ENCODE measurements at places on chromosomes 3 and 15.

DNA sequence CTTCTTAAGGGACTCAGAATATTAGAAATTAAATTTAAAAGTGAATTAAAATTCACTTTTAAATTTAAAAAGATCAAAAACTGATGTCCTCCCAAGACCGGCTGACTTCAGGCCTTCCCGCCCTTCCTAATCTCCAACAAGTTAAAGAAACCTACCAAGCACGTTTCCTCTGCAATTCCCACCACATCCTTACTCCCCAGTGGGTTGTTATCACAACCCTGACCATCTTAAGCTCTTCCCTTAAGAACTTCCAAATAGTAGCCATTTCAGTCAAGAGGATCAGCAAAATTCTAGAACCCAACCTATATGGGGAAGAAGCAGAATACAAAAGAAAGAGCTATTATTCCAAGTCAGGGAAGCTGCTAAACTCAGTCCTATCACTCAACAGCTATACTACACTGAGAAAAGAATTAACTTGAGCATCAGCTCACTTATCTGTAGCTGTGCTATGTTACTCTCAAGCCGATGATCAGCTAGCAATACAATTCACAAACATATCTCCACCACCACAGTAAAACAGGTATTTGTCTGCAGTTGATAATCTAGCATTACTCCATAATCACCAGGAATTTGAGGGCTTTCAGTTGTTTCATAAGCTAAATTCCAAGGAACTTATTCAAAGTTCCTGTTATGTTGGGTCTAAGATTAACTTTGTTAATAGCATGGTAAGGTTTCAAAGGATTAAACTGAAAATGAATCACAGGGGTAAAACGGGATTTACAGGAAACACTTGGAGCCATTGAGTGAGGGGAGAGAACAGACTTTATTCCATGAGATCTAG is 14.3 kb downstream of the ABCC5 start:
- DNase-seq: no peak

- no peak for DNase-seq
Measured at GRCh38 chr15:32877252-32878019, 159.6 kb downstream of the GREM1 start.

- DNase-seq: no peak
Measured at GRCh38 chr3:165742351-165742750, 94.9 kb downstream of the BCHE start.

DNA sequence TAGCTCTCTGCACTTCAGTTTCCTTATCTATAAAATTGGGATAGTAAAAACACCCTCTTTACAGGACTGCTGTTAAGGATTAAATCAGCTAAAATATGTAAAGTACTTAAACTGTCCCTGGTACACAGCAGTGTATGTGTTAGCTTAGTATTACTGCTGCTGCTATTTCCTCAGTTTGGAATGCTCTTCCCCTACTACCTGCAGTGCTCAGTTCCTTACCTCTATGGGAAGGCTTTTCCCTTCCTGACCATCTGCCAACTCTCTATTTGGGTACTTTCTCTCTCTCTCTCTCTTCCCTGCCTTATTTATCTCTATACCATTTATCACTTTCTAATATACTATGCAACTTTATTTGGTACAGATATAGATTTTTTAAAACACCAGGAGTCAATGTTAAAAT is 26.5 kb downstream of the KPNA4 start:
- no peak for DNase-seq

GRCh38 chr3:11401434-11401833 is 129.2 kb downstream of the ATG7 start:
- no peak for DNase-seq

- DNase-seq: no peak
Measured at GRCh38 chr15:31236184-31237042, 90.2 kb upstream of the KLF13 start.

DNA sequence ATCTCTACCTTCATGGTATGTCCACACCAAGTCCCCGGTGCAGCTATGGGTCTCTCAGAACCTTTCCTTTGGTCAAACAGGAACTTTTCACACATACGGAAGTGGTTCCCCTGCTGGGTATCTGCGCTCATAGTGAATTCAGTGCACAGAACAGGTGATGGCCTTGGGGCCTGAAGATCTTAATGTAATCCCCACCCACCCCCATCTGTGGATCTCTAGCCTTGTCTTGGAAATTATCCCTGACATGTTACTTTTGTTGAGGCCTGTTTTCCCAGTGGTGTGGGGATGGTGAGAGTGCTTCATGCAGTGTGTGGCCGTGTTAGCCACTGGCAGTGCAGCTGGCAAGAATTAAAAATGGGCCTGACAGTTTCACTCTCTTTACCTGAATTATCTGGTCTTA is 71.9 kb upstream of the MYZAP start:
- no peak for DNase-seq

DNA sequence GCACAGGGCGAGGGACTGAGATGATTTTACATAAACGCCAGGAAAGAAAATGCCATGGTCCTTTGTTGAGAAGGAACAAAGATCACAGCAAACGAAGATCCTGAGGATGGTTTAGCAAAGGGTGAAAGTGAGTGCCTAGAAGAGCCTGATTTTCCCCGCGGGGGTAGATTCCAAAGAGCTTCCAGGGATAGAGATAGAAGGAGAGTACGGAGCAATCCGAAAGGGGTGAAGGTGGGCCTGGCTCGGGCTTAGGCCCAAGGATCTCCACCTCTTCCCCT is 977 bp downstream of the CDC25A start:
- no peak for DNase-seq

GRCh38 chr15:38636597-38636996 is 72.0 kb upstream of the RASGRP1 start:
- no peak for DNase-seq

DNA sequence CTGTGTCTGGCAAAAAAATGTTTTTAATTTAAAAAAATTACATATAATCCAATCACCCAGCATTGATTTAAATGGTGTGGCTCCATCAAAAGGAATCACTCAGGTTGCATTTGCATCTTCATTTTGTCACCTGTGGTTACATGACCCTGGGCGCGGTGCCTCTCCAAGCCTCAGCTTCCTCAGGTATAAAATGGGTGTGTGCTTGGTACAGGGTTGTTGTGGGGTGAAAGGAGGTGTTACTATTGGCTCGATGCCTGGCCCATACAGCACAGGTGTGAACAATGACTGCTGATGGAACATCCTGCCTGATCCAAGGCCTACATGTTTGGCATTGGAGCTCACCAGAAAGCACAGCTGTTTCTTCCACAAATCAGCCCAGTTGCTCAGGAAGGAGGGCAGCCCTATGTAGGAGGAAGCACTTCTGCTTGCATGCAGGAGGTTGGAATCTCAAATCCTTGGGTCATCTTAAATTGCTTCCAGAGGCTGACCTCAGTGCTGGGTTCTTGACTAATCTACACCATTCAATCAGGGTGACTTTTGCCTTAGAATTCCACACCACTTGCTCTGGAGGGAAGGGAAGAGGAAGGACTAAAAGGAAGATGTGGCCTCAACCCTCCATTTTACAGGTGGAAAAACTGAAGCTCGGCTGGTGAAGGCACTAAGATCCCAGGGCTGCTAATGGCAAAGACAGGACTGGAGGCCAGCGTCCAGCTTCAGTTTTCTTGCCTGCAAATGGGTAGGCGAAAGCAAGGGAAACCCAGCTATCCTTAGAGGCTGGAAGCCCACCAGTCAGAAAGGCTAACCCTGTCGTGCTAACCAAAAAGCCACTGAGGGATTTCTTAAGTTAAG is 31.7 kb downstream of the BHLHE40 start:
- no peak for DNase-seq

DNA sequence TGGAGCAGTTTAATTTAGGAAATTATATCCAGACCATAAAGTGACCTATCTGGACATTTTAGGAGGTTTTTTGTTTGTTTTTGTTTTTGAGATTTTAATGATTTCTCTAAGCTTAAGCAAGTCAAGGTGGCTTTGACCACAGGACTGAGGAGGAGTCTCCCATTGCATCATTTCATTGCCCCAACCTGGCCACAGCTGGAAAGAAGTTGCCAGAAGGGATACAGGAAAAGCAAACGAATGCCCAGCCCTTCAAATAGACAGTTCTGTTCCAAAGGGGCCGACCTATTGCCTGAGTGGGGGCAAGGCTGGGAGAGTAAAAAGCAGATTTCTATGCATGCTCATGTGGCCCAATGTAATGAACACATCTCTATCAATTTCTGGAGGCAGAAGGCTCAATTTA is 12.0 kb upstream of the ONECUT1 start:
- DNase-seq: no peak

DNA sequence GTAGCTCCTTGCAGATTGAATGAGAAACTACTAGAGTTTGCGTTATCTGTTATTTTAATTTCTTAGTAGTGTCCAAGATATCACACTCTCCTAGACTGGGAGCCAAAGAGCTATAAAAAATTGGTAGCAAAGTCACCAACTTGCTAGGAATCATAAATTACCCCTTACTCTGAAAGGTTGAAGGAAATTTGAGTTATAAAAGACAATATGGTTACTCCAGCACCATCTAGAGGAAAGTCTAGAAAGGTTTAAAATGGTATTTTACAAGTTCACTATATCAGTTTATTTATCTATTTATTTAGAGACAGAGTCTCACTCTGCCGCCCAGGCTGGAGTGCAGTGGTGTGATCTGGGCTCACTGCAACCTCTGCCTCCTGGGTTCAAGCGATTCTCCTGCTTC is 121.6 kb downstream of the RBPMS2 start:
- no peak for DNase-seq

DNA sequence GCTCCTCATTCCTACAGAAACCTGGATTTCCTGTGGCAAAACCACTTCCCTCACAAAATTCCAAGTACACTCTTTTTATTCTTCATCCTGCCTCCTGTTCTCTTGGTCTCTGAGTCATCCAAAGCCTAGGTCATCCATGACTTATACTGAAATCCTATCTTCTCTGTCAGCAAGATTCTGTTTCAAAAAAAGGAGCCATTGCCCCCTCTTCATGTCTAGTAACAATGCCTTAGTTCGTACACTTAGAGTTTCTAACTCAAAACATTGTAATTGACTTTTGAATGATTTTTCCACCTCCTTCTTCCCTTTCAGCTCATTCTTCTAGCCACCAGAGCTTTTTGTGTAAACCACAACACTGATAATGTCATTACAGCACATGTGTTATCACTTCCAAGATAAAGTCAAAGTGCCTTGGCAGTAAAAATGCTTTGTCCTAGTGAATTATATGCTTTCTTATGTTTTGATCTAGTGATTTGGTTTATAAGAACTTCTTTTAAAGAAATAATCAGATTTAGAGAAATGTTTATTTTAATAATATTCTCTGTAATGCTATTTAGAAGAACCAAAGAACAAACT is 256.5 kb upstream of the NECTIN3 start:
- DNase-seq: peak; percentile 89

DNA sequence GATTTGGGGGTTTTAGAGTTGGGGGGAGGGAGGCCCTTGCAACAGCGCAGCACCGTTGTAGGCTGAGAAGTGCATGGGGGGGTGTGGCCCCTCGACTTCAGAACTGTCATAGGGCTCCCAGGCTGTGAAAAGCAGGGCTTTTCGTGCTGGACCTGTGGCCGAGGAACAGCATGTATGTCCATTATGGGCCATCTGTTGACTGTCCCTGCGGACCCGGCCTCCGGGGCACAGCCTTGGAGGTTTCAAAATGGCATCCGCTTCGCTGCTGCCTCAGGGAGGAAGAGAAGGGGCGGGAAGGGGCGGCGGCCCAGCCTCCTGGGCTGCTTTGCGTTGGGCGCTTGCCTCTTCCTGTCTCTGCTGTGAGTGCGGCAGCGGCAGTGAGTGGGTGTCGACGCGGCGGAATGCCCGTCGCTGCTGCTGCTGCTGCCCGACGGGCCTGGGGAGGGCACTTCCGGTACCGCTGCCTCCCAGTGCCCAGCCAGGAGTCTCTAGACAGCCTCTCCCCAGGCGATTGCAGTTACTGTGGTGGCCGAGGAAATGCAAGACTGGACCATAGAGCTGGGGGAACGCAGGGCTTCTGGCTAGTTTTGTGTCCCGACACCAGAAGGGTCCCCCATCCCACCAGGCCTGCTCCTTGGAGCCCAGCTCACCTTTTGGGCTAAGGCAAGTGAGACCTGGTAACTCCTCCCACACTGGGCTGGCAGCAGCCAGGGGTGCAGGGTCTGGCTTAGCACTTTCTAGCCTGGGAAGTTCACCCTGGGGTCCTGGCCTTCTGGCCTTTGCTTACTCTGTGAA is 1.9 kb downstream of the GNAI2 start:
- no peak for DNase-seq

GRCh38 chr15:25844981-25845680 is 18.0 kb downstream of the ATP10A start:
- DNase-seq: no peak

DNA sequence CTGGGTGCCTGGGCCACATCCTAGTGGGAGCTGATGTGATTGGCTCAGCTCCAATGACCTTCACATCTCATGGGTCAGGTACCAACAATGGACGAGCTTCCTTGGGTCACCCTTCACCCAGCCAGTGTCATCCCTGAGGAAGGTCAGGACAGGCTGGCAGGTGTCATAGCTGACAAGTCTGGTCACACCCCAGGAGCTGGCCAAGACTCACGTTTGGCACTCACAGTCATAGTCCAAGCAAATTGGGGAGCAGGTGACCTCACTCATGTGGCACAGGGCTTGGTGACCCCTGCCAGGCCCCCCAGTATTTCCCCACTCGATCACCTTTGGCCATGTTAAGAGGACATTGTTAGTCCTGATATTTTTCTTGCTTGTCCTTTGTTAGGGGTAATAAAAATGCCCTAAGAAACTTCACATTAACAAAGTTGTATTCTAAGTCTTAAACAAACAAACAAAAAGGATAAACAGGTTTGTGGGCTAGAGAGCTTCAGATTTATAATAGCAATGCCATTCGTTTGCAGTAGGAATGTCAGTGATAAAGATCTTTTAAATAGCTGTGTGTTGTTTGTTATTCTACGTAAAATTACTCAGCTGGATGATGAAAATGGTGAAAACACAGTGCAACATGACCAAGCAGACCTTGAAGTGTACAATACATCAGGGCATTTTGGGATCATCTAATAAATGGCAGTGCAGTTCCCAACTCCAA is 79.5 kb upstream of the POMGNT2 start:
- no peak for DNase-seq

DNA sequence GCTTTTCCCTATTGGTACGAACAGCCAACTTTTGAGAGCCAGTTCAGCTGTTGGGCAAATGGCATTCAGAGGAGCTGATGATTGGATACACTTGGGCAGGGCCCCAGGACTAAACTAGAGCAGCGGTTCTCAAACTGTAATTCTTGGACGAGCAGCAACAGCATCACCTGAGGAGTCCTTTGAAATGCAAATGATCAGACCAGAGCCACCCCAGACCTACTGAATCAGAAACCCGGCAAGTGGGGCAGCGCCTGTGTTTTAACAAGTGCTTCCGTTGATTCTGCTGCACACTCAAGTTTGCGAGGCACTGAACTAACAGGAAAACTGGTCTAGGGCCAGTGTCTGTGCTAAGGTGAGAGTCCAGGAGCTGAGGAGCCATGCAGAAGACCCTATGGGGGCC is 239.7 kb downstream of the UACA start:
- DNase-seq: no peak

GRCh38 chr3:17580901-17581300 is 161.5 kb downstream of the TBC1D5 start:
- DNase-seq: no peak

DNA sequence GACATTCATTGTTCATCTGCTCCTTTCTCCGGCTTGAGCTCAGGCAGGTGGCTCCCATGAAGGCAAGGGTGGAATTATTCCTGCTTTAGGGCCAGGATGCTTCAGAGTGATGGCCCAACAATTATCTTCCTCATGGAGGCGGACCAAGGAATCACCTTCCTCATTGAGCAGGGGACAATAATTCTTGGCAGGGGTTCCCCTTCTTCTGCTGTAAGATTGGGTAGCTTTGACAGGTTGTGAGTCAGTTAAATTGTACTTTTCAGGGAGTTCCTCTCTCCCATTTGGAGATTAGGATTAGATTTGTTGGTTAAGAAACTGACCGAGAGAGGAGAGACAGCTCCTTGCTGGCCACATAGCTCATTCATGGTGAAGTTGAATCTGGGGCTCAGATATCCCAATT is 31.4 kb upstream of the CD47 start:
- DNase-seq: no peak

GRCh38 chr3:193851941-193852674 is 259.1 kb downstream of the OPA1 start:
- DNase-seq: no peak
